ENCODE measurements at places on chromosomes 4 and X. TPM values are rescaled to one million over a fixed set of nuclear protein-coding genes. Genes with fewer than 3 reads are reported as not detected.

DNA sequence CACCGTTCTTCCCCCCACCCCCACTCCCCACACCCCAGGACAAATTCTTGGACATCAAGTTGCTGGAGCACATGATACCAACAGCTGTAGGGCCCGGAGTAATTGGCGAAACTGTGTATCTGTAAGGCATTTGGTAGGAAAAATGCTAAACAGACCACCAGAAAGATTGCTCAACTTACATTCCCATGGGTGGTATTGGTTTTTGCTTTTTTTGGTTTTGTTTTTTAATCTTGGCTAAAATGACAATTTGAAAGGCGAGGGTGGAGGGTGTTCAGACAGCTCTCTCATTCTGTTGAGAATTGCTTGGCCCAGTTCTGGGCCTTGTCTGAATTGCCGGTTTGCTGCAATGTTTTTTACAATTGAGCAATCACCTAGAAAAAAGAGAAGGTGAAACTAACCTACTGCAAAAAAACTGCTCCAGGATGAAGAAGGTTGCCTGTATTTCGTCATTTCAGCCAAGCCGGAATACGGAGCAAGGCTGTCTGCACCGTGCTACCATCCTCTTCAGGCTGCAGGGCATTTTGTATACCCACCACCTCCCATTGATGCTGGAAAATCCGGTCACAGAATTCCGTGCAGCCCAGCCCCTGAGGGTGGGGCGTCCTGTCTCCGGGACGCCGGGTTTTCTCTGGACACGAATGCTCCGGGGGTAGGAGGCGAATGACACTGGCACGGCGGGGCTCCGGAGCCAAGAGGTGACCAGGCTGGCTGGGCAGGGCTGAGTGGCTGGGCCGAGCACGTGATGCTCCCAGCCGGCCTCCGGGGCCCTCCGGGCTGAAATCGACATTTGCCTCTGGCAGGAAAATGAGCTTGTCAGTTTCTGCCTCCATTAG lies at the start of gene CLCN4:
Gene CLCN4 (plus strand): TSS at position 777 of the 833 bp plus-strand sequence. CDS start 28,058 bp downstream, outside the sequence.
- no peak for DNase-seq

DNA sequence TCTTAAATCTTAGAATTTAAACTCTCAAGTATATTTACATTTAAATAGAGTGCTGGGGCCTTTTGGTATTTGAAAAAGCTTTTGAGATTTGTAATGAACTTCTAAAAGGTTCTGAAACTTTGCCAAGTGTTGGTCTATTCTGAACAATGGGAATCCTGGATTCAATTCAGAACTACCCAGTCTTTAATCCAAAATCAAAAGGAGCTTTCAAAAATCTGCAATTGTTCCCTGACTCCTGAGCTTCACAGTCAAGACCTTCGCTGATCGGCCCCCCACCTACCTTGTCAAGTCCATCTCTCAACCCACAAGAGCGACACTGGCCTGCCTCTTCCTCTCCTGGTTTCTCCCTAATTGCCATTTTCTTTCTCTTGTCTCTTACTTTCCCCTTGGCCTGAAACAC lies 666.1 kb upstream of the BOD1L1 start:
- DNase-seq, result no peak

- DNase-seq, result no peak
Measured at GRCh38 chrX:128650326-128650725, 598.1 kb upstream of the ACTRT1 start.

DNA sequence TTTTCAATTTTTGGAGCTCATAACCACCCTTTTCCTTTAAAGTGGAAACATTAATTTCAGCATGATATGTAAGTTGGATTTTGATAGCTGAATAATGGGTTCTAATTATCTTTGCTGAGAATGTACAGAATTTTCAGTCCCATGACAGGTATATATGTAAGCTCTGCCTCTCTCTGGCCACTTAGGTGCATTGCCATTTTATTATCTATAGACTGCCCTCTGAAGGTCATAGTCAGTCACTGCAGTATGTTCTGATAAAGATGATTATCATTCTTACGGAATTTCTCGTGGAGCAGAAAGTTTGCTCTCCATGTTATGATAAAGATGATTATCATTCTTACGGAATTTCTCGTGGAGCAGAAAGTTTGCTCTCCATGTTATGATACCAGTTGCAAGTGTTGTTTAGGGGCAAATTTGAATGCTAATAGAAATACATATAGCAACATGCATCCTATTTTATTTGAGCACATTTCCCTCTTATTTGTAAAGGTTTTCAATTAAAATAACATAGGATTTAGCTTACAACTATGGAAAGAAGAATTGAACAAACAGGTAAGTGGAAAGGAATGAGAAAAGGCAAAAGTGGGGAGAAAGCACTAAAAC lies 10.4 kb downstream of the AFP start:
- DNase-seq, result no peak

GRCh38 chr4:81844717-81845116 lies 373.0 kb upstream of the RASGEF1B start:
- peak; percentile 51 for DNase-seq

DNA sequence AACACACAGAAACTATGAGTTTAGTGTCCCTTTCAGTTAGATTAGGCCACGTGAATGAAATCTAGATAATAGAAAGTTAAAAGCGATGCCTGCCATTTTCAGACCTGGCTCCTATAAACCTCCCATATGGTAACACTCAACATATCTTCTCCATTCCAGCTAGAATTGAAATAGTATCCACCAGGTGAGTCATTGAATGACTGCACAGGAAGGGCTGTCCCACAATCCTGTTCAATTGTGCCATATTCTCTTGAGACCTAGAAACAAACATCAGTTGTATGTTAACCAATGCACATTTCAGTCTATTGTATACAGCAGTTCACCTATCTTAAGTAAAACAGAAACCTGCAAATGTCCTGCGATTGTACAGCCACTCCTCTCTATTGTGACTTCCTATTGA lies 659.3 kb upstream of the SLIT2 start:
- no peak for DNase-seq

DNA sequence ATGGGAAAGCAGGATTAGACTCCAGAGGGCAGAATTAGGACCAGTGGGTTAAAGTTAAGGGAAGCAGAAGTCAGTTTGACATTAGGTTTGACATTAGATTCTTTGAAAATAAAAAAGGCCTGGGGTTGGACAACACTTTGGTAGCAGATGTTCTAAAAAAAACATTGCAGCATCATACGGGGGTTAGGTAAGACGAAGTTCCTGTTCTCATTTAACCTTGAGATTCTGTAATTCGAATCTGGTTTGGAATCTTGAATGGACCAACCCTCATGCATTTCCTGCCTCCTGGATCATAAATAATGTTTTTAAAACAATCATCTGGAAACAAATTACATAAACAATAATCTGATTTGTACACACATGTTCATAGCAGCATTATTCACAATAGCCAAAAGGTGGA lies 181.0 kb downstream of the SHROOM3 start:
- no peak for DNase-seq

DNA sequence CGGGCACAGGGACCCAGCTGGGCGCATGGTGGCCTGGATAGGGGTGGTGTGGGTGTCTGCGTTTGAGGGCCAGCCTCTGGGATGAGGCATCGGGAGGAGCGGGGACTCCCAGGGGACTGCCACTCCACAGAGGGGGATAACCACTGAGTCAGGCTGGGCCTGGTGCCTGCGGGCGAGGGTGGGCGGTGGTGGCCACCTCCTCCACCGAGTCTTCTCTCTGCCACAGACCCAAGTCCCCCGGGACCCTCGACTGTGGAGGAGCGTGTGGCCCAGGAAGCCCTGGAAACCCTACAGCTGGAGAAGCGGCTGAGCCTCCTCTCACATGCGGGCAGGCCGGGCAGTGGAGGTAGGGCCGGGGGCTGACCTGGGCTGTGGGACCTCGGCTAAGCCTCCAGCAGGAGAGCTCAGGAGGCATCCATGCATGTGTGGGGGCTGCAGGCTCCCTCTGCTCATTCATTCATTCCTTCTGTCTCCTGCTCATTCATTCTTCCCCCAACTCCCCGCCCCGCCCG lies 26.4 kb downstream of the DOK7 start:
- no peak for DNase-seq

GRCh38 chrX:124764354-124764753 lies 418.0 kb downstream of the SH2D1A start:
- no peak for DNase-seq

- DNase-seq, result no peak
Measured at GRCh38 chrX:153735274-153735673, 10.6 kb downstream of the ABCD1 start.

DNA sequence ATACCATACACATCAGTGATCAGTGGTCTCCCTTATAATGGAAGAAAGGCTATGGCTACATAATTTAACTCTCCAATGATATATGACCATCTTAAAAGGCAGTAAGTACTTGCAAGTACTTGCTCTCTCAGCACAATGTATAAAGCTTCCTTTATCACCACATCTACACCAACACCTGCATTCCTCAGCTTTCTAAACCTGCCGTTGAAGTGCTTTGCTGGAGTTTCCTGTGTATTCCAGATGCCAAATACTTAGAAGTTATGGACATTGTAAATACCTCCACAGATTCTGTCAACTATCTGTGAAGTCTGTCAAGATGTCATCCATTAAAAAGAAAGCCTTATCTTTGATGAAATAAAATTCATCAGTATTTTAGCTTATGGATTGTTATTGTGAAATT lies 335.0 kb upstream of the GALNTL6 start:
- DNase-seq, result no peak

DNA sequence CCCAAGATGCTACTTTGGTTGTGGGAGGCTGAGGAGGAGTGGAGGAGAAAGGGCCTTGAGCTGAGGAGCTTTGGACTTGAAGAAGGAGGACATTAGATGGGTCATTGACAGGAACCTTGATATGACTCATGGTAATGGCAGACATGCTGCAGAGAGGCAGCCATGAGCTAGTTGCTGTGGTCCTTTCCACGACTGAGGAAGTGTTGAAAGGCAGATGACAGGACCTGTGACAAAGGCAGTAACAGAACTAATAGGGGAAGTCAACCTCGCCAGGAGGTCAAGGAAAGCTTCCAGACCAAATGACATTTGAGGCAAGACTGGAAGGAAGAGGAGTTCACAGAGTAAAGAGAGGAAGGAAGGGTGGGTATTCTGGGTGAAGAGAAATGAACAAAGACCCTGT lies 7.6 kb upstream of the XPNPEP2 start:
- DNase-seq, result no peak

- no peak for DNase-seq
Measured at GRCh38 chr4:139647184-139647583, 18.4 kb upstream of the MGST2 start.

- peak; percentile 39 for DNase-seq
Measured at GRCh38 chrX:130975947-130976346, 72.9 kb upstream of the ENOX2 start.

DNA sequence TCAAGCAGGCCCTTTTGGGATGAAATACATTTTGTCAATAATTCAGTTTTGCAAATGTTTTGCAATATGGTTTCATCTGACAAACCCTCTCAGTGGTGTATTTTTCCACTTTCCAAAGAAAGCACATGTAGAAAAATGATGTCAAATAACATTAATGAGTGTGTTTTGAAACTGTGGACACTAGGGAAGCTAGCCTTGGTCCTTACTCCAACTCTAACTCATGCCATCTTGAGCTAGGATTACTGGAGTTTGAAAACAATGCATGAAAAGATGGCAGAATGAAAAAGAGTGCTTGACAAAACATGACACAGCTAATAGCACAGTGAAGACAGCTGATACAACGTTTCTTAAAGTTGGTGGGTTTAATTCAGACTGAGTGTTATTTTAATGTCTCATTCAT lies 41.4 kb downstream of the HAND2 start:
- no peak for DNase-seq

DNA sequence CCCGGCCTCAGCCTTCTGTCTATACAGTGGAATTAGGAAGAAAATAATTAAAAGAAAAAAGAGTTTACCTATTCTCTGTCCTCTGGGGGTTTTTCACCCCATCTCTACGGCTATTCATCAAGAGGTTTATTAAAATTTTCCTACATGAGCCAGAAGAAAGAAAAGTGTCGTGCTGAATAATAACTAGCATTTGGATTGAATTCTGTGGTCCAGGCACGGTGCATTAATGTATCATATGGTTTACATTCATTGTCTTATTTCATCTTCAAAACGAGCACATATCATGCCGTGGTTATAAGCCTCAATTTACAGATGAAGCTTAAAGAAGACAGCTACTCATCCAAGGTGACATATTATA lies 5.4 kb upstream of the NAA15 start:
- no peak for DNase-seq

DNA sequence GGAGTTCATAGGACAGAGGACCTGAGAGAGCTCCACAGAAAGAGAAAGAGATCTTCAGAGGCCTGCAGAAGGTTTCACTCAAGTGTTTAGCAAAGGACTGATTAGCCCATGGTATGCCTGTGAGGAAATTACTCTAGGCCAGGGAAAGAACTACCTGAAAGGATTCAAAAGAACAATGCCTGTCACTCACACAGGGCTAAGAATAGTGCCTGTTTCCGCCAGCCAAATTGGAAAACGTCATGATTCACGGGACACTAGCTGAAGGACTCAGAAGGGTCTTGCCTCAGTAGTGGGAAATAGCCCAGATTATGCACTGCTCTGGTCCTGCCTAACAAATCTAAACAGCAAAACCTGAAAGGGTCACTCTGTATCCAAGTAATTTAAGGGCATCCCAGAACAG lies 21.1 kb downstream of the SYTL4 start:
- no peak for DNase-seq

GRCh38 chr4:98584265-98584664 lies 74.1 kb downstream of the TSPAN5 start:
- DNase-seq, result no peak

GRCh38 chr4:141645611-141646340 lies 9.4 kb downstream of the IL15 start:
- DNase-seq, result no peak

GRCh38 chrX:28311466-28311865 lies 275.8 kb upstream of the IL1RAPL1 start:
- DNase-seq, result no peak

- no peak for DNase-seq
Measured at GRCh38 chrX:104864296-104864695, 298.3 kb downstream of the IL1RAPL2 start.

- DNase-seq, result no peak
Measured at GRCh38 chrX:96861218-96861617, 22.5 kb upstream of the RPA4 start.

DNA sequence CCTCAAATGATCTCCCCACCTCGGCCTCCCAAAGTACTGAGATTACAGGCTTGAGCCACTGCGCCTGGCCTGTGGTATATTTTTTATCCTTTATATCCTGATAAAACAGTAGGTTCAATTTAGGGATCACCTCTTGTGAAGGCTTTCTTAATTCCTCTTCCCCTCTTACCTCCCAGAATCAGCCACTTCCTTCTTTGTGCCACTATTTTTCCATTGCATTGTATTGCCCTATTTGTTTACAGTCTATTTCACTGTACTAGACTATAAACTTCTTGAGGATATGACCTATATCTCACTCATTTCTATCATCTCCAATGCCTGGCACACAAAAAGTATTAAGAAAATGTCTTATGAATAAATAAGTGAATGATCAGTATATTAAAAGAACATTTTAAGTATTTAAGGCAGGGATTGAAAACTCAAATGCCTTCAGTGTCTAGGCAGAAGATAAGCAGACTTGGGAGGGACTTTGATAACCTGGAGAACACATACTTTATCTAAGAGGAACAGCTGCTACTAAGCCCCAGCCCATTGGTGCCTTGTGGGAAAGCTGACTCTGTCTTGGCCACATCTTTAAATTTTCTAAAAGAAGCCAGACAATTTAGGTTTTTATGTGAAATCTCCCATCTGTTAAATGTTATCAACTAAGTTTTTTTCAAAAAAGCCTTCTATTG lies 82.3 kb upstream of the OGT start:
- no peak for DNase-seq

The HDX gene
- 3.9 TPM for polyA plus RNA-seq

The TRPC5OS gene
- polyA plus RNA-seq, result 0.21 TPM

The PNPLA4 gene
- polyA plus RNA-seq, result 17.3 TPM

The GAGE2A gene
- not detected for polyA plus RNA-seq

The USP38 gene
- polyA plus RNA-seq, result 18.1 TPM

The ADGRG2 gene
- polyA plus RNA-seq, result 2.5 TPM

The GAGE13 gene
- not detected for polyA plus RNA-seq

The F8A1 gene
- 9.6 TPM for polyA plus RNA-seq

The CLIC2 gene
- polyA plus RNA-seq, result 6.4 TPM

The CISD2 gene
- 24.7 TPM for polyA plus RNA-seq
